ENCODE measurements at places on chromosomes 13 and 19. TPM values are rescaled to one million over a fixed set of nuclear protein-coding genes. Genes with fewer than 3 reads are reported as not detected.

DNA sequence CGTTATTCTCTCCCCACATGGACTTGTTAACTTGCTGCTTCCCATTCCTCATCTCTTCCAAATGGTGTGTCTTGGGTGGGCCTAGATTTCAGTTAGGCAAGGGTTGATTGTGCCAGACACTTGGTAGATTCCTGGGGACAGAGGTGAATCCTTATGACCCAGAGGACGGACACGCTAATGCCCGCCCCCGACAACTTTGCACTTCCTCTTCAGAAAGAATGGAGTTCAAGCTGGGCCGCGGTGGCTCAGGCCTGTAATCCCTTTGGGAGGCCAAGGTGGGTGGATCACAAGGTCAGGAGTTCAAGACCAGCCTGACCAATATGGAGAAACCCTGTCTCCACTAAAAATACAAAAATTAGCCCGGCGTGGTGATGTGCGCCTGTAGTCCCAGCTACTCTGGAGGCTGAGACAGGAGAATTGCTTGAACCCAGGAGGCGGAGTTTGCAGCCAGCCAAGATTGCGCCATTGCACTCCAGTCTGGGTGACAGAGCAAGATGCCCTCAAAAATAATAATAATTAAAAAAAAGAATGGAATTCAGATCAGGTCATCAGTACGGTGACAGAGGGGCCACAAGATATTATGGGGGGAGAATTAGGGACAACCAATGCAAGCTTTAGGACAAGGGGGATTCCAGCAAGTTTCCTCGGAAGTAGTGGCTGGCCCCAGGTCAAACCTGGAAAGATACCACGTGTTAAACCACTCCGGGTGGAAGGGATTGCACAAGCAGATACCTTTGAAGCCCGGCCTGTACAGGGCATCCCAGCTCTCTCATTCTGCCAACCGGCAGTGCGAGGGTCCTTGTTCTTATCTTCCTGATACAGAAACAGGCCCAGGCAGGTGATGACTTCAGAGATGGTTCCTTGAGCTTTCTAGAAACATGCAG lies 2.7 kb downstream of the MYO9B start:
- no peak for DNase-seq

GRCh38 chr13:84946192-84946591 lies 853.0 kb downstream of the SLITRK6 start:
- no peak for DNase-seq

DNA sequence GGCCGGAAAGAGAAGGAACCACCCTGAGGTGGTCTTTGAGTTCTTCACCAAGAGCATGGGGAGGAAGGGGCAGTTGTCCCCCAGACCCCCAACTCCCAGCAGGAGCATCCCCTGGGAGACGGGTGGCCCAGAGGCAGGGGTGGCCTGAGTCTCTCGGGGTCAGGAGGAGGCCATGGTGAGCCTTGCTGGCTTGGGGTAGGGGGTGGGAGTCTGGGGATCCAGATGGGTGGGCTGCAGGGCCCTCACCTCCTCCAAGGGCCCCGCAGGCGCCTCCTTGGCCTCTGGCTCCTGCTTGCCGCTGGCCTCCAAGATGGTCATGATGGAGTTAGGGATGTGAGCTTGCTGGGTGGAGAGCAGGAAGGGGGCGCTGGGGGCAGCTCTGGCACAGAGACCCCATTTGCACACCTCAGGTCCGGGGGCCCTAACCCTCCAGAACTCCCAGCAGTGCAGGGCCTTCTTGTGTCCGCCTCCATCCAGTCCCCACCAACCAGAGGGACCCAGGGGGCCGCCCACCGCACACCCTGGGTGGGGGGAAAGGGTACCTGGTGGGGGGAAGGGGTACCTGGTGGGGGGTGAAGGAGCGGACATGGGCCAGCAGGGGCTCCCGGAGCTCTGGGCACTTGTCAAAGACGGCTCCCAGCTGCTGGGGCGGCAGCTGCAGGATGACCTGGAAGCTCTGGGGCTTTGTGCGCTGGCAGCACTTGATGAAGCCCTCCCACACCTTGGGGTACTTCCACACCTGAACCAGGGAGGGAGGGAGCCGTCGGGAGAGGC lies 1.3 kb upstream of the RSPH6A start:
- no peak for DNase-seq

The IL12RB1 gene
- 0.72 TPM for total RNA-seq

The LYL1 gene
- total RNA-seq: 13.0 TPM

The NCAN gene
- total RNA-seq: 0.72 TPM

DNA sequence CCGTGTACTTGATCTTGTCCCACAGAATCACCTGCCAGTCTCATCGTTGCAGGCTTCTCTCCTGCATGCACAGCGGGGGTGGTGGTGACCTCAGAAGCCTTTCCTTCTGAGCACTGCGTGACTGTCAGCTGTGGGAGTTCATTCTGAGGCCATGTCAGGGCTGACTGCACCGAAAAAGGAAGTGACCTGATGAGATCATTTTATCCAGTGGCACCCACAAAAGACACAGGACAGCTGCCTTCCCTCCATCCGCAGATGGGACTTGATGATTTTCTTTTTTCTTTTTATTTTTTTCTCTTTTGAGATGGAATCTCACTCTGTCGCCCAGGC lies 89.7 kb downstream of the RAB20 start:
- no peak for DNase-seq

GRCh38 chr19:10871711-10872545 lies 575 bp downstream of the CARM1 start:
- DNase-seq: peak; percentile 43

DNA sequence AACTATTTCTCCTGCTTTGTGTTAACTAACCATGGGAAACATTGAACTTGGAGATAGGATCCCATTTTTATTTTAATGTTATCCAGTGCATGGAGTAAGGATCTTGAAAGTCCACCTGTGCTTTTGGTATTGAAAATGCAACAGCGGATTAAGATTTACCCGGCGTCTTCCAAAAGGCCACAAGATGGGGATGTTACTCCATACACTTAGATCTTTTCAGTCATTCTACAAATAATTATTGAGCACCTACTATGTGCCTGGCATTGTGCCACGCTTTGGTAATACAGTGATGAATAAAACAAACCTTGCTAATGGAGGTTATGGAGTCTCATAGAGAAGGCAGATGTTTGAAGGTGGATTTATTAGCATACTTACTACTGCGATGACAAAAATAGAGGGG lies 56.9 kb downstream of the RFC3 start:
- DNase-seq: no peak

DNA sequence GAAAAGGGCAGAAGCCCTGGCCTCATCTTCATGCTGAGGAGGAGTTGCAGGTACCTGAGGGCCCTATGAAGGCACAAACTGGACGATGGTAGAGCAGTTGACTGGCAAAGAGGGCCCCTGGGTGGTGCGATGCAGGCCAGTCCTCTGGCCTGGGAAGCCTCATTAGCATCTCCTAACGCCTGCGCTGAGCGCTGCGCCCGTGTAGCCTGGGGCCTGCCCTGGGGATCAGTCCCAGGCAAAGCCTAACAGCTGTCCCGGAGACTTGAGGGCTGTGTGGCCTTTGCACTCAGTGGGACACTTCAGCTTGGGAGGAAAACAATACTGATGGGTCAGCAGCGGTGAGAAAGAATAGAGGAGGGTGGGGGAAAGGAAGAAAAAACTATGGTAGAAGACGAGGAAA lies 187.7 kb downstream of the RAP2A start:
- no peak for DNase-seq

DNA sequence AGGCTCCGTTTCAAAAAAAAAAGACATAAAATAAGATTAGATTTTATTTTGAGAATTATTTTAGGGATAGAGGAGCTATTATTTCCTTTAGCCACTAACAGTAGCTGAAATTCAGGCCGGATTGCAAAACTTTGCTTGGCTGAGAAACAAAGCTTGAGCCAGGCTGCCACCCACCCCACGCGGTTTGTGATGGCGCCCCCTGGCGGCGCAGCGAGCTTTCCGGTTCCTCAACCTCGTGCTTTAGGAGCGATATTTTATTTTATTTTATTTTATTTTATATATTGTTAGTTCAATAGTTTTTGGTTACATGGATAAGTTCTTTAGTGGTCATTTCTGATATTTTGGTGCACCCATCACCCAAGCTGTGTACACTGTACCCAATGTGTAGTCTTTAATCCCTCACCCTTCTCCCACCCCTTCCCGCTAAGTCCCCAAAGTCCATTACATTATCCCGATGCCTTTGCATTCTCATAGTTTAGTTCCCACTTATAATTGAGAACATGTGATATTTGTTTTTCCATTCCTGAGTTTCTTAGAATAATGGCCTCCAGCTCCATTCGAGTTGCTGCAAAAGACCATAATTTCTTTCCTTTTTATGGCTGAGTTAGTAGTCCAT lies 19.8 kb upstream of the CEACAM4 start:
- no peak for DNase-seq

GRCh38 chr19:9875796-9876195 lies 40.7 kb downstream of the PIN1 start:
- no peak for DNase-seq

DNA sequence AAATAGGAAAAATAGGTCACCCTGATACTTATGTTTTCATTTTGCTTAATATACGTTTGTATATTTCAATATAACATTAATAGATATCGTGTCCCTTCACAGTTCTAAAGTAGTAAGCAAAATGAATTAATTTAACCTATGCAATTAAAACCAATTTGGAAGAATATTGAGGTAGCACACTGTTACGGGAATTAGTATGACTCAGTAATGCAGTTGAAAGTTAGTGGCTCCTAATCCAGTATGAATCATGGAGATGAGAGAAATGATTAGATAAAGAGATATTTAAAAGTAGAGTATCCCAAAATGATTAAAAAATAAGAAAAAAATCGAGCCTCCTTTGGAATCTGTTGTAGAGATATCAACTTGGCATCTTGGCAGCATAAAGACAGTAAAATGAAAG lies 177.0 kb upstream of the SLITRK6 start:
- no peak for DNase-seq

GRCh38 chr13:34350671-34351070 lies 532.7 kb downstream of the RFC3 start:
- DNase-seq: no peak

- DNase-seq: peak; percentile 93
These were observed 177.5 kb downstream of the DCLK1 start for GRCh38 chr13:35953537-35954206.

- no peak for DNase-seq
These were observed 19.7 kb downstream of the ZC3H4 start for GRCh38 chr19:47093841-47094240.

DNA sequence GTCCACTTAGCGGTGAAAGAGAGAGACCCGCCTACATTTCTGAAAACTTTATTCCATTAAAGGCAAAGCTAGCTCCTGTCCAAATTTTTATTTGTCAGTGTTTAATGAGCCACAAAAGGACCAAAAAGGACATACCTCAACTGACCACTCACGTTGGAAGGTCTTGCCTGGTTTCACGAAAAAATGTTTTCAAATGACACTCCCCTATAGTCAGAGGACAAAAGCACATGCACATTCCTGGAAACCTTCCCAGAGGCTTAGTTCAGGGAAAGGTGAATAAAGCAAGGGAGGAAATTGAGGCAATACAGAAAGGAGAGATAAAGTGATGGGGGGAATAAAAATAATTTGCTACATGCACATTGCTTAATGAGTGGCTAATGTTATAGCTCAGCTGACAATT lies 55.6 kb downstream of the DOCK9 start:
- DNase-seq: no peak

The ZNF723 gene
- total RNA-seq: 1.2 TPM

- no peak for DNase-seq
These were observed 73.0 kb downstream of the COL4A1 start for GRCh38 chr13:110233951-110234280.

DNA sequence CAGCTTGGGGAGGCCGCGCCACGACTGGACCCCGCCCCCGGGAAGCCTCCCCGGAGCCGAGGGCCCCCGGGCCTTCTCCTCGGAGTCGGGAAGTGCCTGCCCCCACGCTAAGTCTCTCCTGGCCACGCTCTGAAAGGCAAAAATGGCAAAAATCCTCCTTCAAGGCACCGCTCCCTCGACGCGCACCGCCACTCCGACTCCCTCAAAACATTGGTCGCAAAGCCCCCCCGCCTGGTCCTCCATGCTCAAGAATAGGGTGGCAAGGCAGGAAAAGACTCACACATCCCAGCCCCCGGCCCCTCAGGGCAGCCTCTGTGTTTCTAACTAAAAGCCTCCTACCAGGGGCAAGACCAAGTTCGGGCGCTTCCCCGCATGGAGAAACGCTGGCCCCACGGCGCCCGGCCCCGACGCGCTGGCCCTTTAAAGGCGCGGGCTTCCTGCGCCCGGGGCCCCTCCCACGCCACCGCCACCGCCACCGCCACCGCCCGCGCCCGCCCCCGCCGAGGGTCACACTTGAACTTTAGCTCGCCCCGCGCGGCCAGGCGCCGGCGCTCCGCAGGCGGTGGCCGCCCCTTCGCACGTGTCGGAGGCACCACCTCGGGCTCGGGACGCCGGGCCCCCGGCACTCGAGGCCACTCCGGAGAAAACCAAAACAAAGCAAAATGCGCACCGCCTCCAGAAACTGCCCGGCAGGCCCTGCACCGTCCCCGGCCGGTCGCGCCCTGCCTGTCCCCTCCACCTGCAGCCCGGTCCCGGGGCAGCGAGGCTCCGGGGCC lies 1.9 kb downstream of the FOXO1 start:
- peak; percentile 51 for DNase-seq

DNA sequence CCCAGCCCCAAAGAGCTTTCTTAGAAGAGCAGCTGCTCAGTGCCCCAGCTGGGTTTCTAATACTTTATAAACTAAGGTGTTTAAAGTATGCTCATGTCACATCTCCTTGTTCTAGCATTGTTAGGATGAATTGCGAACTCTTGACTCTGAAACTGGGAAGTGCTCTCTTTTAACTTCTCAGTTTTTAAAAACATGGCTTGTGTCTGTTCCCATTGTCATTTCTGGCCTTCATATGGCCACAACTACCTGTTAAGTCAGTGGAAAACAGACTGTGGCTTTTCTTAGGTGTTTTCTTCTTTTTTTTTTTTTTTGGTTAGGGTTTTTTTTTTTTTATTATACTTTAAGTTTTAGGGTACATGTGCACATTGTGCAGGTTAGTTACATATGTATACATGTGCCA lies 164.7 kb downstream of the KCNRG start:
- DNase-seq: no peak

DNA sequence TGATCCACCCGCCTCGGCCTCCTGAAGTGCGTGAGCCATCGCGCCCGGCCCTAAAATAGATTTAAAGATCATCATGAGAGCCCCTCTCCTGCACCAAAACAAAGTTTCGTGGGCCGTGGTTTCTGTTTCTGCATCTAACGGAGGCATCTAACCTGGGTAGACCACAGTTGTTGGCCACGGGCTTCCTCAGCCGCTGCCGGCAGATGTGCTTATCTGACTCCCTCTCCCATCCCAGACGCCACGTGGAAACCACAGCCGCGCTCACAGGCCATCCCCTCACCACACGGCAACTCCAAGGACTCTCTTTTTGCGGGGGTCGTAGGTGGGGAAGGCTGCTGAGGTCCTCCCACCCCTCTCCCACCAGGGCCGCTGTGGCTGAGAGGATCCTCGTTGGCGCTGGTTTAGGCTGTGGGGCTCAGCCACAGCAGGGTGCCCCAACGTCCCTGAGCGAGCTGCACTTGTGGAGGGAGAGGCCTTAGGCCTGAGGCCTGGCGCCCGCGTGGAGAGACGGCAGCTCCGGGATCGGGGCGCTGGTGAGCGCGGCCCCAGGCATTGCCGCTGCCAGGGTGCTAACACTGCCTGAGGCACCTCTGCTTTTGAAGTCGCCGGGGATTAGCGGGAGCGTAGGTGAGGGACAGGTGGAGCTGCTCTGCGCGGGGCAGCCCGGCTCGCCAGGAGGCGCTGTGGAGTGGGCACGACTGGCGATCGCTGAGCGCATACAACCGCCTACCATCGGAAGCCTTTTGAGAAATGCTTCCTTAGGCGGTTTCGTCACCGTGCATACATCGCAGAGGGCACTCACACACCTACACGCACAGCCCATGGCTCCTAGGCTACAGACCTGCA lies 8.9 kb downstream of the ZSCAN1 start:
- DNase-seq: no peak

Measured in umbilical cord (tissue), 2 donors.